Right forelimb (tissue), 1 donor: ENCODE measurements at places on chromosomes 4 and X.

- DNase-seq, result no peak
Measured at GRCh38 chrX:46634577-46634976, 61.0 kb downstream of the CHST7 start.

DNA sequence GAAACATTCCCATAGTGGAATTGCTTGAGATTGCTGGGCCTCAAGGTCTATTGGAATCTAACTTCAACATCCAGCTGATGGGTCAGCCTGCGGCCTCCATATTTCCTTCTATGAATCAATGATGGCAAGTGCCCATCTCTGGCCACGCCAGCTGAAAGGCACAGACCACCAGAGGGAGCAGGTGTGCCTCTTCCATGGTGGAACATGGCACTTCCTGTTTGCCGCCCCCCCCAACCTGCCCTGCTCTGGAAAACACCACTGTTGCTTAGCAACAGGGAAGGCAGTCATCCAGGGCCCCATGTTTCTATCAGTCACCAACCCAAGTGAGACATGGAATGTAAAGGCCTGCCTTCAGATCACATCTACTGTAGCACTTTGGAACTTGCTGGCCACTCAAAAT is 11.6 kb downstream of the PAGE4 start:
- DNase-seq, result peak; percentile 45

GRCh38 chr4:122643257-122643656 is 22.4 kb upstream of the IL21 start:
- no peak for DNase-seq

DNA sequence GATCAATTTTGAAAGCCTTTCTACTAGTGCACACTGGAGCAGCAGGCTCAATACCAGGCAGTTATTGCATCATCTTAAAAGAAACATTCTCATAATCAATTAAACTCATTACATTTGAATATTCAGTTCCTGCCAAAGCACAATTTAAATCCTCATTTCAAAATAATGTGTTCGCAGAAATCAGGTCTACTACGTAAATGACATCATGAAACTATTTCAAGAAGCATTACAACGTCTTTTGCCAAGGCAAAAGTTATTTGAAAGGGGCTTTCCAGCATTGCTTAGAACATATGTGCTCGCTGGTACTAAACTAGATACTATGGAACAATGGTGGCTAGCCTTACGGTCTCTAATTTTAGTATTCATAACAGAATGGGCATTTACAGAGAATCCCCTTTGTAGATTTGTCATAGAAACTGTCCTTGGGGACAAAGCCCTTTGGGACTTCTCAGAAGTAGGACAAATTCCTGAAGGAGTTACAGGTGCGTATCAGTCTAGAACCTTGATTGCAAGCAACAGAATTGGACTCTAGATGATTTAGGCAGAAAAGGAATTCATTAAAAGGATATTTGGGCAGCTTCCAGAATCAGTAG is 27.6 kb upstream of the HUWE1 start:
- DNase-seq, result no peak

- DNase-seq, result no peak
Measured at GRCh38 chr4:53532521-53532920, 58.8 kb downstream of the LNX1 start.

GRCh38 chrX:151745651-151746050 is 11.1 kb downstream of the CNGA2 start:
- no peak for DNase-seq

- DNase-seq, result no peak
Measured at GRCh38 chr4:158304694-158305093, 94.4 kb downstream of the TMEM144 start.

GRCh38 chr4:73859614-73860088 is 6.6 kb downstream of the PF4V1 start:
- DNase-seq, result no peak

- DNase-seq, result peak; percentile 59
Measured at GRCh38 chr4:154743683-154744340, at the start of gene LRAT. LRAT (plus strand) TSS chr4:154744000; CDS start chr4:154744327, 327 bp downstream.

DNA sequence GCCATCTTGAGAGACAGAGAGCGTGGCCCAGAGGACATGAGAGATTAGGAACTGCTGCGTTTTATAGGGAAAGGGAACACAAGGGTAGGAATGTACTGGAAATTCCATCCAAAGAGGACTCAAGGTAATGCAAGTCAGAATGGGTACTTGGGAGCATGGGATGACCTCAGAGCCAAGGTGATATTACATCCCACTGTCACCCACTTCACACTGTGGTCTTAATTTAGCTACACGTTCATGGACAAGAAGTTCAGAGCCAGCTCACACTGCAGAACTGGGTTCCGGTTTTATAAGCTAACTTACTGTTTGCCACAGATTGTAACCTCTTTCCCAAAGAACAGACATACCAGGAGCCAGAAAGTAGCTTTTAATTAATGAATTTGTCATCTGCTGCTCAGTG is 244.7 kb downstream of the CBR4 start:
- no peak for DNase-seq

- no peak for DNase-seq
Measured at GRCh38 chrX:1542994-1543725, 6.2 kb upstream of the P2RY8 start.

DNA sequence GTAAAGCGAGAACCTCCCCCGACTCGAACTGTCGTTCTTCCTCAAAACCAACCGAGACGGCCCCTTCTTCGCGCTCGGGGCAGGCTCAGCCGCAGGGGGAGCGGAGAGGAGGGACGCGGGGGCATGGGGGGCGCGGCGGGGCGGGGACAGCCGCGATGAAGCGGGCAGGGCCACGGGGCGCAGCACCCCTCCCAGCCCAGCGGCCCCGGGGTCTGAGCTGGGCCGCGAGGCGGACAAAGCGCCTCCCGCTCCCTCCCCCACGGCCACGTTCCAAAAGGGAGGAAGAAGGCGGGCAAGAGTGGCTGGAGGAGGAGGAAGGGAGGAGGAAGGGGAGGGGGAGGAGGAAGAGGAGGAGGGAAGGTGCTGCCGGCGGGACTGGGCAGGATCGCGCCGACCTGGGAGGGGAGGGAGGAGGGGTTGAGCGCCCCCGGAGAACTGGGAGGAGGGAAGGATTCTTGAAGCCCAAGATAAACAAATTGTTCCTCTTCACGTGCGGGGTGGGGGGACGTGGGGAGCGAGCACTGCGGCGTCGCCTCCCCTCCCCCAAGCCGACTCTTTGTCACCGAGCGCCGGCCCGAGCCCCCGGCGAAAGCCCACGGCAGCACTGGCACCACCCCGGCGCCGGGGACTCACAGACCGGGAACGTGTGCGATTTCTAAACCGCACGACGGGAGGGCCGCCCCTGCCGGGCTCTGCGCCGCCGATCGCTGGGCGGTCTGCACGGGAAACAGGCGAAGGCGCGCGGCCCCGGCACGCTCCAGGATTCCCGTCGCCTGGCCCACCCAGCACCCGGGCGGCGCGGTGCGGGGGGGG is 2.9 kb downstream of the MAML3 start:
- peak; percentile 93 for DNase-seq

DNA sequence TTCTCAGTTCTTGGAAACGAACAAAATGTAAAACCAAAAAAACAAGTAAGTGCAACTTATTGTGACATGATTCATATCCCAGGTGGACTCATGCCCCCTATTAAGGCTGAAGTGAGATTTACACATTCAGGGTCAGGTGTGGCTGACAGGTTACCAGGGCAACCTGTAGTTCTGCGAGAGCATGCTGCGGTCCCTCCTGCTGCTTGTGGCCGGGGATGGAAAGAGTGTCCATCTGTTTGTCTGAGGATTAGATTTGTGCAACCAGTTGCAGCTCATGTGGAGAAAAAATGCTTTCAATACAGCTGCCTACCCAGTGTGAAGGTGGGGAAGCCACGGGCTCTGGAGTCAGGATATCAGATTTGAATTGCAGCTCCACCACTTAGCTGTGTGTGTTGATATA is 78.8 kb downstream of the FAM184B start:
- DNase-seq, result no peak

GRCh38 chr4:112511803-112512118 is 4.2 kb downstream of the NEUROG2 start:
- no peak for DNase-seq

- DNase-seq, result no peak
Measured at GRCh38 chr4:17152941-17153540, 254.6 kb upstream of the LDB2 start.

DNA sequence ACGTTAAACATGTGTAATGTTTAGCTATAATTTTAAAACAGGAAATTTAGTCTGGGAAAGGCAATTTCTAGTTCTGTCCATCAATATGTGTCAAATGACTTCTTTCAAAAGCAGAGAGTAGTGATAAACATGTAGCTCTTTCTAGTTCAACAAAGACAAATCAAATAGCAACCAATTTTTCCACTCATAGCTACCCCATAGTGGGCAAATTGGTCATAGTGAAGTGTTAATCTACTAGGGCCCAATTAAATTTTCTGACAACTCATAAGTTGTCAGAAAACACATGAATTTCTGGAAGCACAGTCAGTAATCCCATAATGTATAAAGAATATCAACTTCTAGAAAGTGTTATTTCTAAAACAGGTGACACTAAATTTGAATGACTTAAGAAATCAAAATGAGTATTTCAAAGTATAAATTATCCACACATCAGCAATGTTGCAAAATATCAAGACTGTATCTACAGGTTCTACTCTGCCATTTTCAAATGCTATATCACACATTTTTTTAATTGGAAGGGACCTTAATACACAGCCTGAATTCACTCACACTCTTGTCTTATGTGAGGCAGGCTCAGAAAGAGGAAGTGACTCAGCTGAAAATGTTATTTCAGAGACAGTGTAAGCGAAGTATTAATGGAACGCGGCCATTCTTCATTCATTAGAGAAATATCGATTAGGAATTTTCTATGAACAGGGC is 7.7 kb downstream of the OCIAD2 start:
- no peak for DNase-seq

- DNase-seq, result no peak
Measured at GRCh38 chrX:79159800-79160199, 15.3 kb downstream of the GPR174 start.

- DNase-seq, result no peak
Measured at GRCh38 chrX:3651277-3651676, 62.2 kb downstream of the PRKX start.

GRCh38 chrX:10124506-10125247 is 32.1 kb upstream of the CLCN4 start:
- DNase-seq, result no peak

- DNase-seq, result no peak
Measured at GRCh38 chr4:90780193-90780592, 653.0 kb downstream of the CCSER1 start.

DNA sequence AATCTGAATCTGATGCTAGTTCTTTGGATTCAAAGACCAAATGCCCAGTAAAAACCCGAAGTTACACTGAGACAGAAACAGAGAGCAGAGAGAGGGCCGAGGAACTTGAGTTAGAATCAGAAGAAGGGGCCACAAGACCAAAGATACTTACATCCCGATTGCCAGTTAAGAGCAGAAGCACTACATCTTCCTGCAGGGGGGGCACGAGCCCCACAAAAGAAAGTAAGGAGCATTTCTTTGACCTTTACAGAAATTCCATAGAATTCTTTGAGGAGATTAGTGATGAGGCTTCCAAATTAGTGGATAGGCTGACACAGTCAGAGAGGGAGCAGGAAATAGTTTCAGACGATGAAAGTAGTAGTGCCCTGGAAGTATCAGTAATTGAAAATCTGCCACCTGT is 309.3 kb downstream of the ANK2 start:
- DNase-seq, result no peak

DNA sequence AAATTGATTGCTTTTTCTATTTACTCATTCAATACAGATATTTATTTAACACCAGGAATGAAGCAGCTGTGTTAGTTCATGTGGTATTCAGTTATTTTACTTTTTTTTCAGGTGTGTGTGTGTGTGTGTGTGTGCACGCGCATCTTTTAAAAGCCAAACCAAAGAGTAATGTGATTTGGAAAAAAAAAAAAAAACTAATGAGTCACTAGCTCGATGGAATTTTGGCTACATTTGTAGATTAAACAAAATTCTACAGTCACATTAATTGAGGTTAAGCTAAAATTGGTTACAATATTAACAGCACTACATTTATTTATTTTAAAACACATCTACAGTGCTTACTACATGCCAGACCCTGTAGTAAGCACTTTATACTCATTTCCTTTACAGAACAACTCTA is 66.8 kb downstream of the HHIP start:
- no peak for DNase-seq

- DNase-seq, result no peak
Measured at GRCh38 chr4:107894138-107894603, 37.2 kb upstream of the CYP2U1 start.

GRCh38 chr4:30416547-30416946 is 303.6 kb upstream of the PCDH7 start:
- no peak for DNase-seq

DNA sequence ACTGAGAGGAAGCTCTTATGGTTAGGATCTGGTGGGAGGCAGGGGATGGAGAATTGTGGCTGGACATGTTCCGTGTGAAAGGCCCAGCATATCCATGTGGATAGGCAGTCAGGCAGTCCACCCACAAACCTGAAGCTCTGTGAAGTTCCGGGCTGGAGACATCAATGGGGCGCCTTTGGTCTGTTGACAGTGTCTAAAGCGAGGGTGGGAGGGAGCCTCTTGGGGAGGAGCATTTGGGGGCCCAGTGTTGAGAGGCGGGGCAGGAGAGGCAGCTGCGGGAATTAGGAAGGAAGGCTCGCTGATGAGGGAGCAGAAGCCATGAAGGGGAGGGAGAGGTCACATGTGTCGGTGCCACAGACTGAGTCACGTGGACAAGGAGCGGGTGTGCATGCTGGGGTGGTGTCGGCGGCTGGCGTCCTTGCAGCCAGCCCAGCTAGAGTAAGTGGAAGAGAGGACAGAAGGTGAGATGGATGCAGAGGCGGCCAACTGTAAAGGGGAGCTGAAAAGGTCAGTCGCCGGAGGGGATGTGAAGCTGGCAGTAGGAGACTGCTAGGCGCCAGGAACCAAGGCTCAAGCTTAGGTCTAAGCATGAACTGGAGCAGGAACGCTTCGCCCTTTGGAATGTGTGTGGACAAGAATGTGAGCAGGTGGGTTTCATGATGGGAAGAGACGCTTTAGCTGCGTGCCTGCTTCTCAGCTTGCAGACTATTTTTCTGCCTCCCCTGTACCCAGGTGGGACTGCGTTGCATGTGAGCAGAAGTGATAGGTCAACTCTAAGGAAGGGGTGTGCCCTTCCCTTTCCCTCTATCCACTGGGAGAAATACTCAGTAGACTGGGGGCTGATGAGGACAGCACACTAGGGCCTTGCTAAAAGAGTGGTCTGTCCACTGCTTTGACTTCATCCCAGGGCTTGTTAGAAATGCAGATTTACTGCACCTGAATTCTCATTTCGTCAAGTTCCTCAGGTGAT is 44.0 kb upstream of the TLR2 start:
- DNase-seq, result no peak

- DNase-seq, result no peak
Measured at GRCh38 chrX:18194688-18195087, 26.0 kb downstream of the BEND2 start.

DNA sequence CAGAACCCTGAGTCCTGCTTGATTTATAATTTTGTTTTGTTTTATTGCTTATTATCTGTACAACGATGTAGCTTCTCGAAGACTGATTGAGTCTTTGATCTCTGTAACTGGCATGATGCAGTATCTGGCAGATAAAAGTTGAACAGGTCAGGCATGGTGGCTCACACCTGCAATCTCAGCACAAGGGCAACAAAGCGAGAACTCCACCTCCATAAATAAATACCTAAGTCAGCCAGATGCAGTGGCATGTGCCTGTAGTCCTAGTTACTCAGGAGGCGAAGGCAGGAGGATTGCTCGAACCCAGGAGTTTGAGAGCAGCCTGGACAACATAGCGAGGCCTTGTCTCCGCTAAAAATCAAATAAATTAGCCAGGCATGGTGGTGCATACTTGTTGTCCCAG is 15.7 kb upstream of the WDR19 start:
- DNase-seq, result no peak
